ENCODE measurements at places on chromosomes 4 and X. TPM values are rescaled to one million over a fixed set of nuclear protein-coding genes. Genes with fewer than 3 reads are reported as not detected.

Gene CSAG3
- not detected for total RNA-seq

- H3K27me3 ChIP-seq, result peaks cover 47% of the 10 kb centered on the region
- H3K4me3 ChIP-seq, result no peak overlapping the region
- no peak for DNase-seq
- H3K4me1 ChIP-seq, result peaks cover 4% of the 10 kb centered on the region
- H3K27ac ChIP-seq, result no peak overlapping the region
Measured at GRCh38 chr4:80312124-80312523, 23.4 kb upstream of the CFAP299 start.

GRCh38 chr4:74391890-74392475, 27.0 kb downstream of the EREG start:
- no peak overlapping the region for H3K27ac ChIP-seq
- H3K27me3 ChIP-seq, result no peaks in the 10 kb centered on the region
- H3K4me1 ChIP-seq, result no peaks in the 10 kb centered on the region
- H3K4me3 ChIP-seq, result no peak overlapping the region
- DNase-seq, result no peak
- no peaks in the 10 kb centered on the region for H3K36me3 ChIP-seq

DNA sequence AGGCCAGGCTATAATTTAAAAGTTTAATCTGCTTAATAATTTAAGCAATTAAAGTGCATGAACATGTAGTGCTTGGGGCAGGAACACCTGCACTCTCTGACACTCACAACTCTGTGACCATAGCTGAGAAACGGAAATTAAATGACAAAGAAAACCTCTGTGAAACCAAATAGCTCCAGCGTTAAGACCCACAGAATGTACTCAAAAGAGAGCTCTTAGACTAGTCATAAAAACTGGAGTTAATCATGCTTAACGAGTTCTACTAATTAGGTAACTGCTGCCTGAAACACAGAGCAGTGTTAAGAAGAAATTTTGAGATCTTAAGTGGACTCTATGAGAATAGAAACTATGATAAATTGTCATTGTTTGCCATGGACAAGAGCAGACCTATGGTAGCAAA, 174.4 kb upstream of the SPIN4 start:
- H3K4me3 ChIP-seq, result no peak overlapping the region
- no peak overlapping the region for H3K27ac ChIP-seq
- H3K27me3 ChIP-seq, result no peaks in the 10 kb centered on the region
- H3K36me3 ChIP-seq, result peaks cover 5% of the 10 kb centered on the region
- H3K4me1 ChIP-seq, result no peaks in the 10 kb centered on the region

DNA sequence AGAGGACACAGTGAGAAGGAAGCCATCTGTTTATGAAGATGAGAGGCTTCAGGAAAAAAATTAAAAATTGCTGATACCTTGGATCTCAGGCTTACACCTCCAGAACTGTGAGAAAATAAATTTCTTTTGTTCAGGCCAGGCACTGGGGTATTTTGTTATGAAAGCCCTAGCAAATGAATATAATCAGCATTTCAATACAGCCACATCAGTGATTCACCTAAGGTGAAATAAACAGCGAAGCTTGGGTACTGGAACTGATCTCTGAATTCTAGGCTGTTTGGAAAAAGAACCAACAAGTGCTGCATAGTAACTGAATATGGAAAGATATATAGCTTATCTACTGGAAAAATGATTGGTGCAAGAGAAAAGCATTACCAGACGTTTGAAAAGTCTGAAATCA, 88.5 kb downstream of the PDS5A start:
- no peaks in the 10 kb centered on the region for H3K27me3 ChIP-seq
- peak overlapping the region; percentile 14 for H3K27ac ChIP-seq
- H3K4me1 ChIP-seq, result no peaks in the 10 kb centered on the region
- DNase-seq, result no peak
- H3K4me3 ChIP-seq, result no peak overlapping the region
- H3K36me3 ChIP-seq, result peaks cover 41% of the 10 kb centered on the region

DNA sequence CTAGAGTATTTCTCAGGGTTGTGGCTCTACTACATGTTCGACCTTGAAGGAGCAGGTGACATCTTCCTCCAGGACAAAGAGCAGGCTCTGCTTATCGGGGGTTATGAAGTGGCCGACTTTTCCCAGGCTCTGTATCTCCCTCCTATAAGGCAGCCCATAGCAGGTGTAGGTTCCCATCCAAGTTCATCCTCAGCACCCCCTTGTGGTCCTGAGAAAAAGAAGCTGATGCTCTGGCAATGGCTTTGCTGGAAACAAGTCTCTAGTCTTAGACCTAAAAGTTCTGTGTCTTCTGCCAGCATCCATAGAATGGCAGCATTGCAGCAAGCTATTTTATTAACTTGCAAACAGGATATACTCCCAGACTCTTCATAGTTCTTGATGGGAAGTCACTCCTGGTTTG, 836.6 kb upstream of the PRKX start:
- H3K4me3 ChIP-seq, result no peak overlapping the region
- H3K27ac ChIP-seq, result no peak overlapping the region
- H3K36me3 ChIP-seq, result no peaks in the 10 kb centered on the region
- H3K4me1 ChIP-seq, result peaks cover 6% of the 10 kb centered on the region

DNA sequence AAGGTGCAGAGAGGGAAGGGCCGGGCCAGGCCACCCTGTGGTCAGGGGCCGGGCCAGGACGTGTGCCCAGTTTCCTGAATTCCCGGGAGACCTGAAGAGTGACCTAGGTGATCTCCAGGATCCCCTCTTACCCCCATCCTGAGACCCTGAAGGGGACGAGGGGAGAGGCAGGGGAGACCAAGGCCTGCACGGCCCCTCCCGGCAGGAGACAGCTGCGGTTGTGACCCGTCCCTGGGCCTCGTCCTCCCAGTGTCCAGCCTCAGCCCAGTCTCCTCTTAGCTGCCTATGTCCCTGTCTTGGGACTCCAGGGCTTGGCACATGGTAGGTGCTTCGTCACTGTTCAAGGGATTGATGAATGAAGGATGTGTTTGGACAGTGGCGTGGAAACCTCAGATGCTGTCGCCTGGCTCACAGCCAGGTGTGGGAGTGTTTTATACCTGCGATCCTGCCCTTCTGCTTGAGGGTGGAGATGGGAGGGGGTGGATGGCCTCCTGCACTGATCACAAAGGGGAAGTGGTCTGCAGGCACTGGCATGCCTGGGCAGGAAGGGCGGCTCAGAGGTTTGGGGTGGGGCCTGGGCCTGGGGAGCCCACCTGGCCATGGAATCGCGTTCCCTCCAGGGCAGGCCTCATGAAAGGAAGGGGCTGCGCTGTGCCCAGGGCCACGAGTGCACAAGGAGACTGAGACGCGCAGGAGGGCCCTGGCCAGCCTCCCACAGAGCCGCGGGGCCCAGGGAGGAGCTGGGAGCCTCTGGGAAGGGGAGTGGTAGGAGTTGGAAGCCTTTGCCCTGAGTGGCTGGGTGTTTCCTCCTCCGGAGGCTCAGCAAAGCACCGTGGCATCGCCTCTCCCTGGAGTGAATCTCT, 6.9 kb downstream of the SH3TC1 start:
- H3K36me3 ChIP-seq, result no peaks in the 10 kb centered on the region
- H3K27me3 ChIP-seq, result peaks cover 2% of the 10 kb centered on the region
- DNase-seq, result no peak
- H3K27ac ChIP-seq, result no peak overlapping the region
- no peak overlapping the region for H3K4me3 ChIP-seq

DNA sequence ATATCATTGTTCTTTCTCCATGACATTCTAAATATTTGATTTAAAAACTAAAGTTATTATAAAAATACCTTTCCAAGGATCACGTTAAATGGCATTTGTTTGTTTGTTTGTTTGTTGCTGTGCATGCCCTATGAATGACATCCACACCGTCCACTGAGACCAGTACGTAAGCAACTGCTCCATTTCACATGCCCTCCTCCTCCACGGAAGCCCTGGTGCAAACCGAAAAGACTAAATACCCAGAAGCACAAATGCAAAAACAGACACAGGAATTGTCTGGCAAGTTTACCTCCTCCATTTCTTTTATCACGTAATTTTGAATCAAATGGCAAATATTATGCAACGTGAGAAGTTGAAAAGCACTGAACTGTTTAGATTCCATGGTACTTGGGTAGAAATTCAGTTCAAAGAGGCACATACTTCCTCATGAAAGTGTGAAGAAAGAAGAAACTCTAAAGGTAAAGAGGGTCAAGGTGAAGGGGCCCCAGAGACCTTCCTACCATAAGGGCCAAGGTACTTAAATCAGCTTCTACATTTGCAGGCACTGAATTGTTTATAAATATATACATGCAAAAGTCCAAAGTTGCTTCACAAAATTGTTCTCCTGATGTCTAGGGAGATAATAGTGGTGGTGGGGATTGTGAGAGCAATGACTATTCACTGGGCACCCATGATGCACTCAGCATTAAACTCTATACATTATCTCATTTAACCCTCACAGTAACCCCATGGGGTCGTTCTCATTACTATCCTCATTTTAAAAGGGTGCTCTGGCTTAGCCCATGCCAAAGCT, 23.4 kb downstream of the IRF2 start:
- no peak for DNase-seq
- no peak overlapping the region for H3K27ac ChIP-seq
- H3K4me1 ChIP-seq, result peaks cover 10% of the 10 kb centered on the region

DNA sequence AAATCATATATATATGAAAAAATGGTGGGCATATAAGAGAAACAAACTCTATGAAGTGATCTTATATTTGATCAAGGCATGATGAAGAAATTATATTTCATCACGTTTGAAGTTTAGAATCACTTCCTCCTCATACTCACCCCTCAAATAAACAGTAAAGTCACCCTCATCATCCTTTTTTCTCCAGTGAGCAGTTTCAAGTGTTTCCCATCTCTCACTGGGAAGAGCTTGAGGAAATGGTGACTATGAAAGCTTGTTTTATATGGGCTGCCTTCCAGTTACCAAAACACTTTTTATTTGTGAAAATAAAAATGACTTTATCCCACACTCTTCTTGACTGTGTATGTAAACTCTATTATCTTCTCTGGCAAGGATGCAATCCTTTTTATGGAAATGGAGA, 16.8 kb downstream of the PDLIM3 start:
- no peaks in the 10 kb centered on the region for H3K36me3 ChIP-seq
- H3K4me3 ChIP-seq, result no peak overlapping the region
- H3K4me1 ChIP-seq, result peaks cover 4% of the 10 kb centered on the region
- no peak overlapping the region for H3K27ac ChIP-seq

Gene TMPRSS11D
- total RNA-seq, result not detected

DNA sequence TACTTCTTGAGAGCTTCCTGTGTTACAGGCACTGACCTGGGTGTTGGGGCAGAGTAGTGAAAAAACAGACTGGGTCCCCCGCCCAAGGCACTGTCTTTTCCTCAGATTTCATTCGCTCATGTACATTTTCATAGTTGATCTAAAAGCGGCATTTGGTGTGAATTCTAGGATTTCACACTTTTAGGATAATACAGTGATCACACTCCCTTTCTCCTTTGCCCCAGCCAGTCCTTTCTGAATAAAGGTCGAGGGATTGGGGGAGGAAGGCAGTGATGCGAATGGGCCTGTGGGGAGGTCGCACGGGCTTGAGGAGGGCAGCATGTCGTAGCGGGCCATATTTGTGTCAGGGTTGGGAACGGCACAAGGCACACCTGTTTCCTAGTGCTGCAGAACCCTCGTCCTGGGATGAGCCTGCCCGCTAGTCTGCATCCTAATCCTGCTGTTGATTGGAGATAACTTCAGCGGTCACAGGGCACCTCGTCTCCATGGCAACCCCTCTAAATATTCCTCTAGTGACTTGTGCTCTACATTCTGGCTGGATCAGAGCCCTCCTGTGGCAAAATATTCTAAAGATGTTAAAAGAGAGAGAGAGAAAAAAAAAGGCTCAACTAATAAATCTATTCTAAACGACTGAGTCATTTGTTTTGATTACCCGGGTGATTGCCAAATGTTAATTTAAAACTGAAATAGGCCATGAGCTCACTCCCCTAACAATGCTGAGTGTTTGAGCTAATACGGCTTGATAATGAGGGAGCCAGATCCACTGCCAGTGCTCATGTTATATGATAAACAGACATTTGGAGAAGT, 21.8 kb downstream of the FHL1 start:
- no peak overlapping the region for H3K27ac ChIP-seq
- no peaks in the 10 kb centered on the region for H3K36me3 ChIP-seq
- H3K4me3 ChIP-seq, result no peak overlapping the region
- no peak for DNase-seq
- peaks cover 2% of the 10 kb centered on the region for H3K4me1 ChIP-seq

Gene OTC
- total RNA-seq, result 0.31 TPM

- no peak for DNase-seq
- no peak within 1 kb of the TSS for H3K4me3 ChIP-seq
- peaks cover 2% of the 10 kb centered on the region for H3K4me1 ChIP-seq
Measured at GRCh38 chr4:86848732-86849619, at the start of gene SLC10A6. Gene SLC10A6, minus strand, starts transcription at chr4:86849384. Its CDS starts 269 bp downstream, at chr4:86849115.

Gene ARHGEF9
- 20.4 TPM for total RNA-seq

DNA sequence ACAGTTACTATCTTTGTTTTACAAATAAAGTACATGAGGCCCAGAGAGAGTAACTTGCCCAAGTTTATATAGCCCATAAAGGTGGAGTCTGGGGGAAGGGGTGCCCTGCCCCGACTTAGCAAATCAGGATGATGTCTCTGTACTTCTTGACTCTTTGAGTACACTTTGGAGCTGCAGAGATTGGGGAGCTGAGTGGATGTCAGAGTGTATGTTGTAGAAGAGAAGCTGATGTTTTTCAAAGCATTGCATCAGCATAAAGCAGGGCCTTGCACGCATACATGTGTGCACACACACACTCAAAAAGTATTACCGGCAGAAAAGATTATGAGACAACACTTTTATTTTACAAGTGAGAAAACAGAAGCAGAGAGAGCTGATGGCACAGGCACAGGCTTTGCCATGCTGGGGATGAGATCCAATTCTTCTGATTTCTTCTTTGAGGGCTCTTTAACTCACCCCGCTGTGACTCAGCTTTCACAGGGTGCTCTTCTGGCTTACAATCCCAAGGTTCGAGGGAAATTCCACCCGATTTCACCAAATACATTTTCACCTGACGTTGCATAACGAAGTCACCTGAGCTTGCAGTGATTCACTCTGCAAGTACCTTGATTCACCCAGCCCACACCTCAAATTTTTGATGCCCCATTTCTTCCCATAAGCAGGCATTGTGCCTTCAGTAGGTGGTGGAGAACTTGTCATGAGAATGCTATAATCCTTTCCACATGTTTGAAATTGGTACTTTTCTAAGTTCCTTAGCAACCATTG, 292.8 kb upstream of the BOD1L1 start:
- H3K27me3 ChIP-seq, result peaks cover 6% of the 10 kb centered on the region
- no peak overlapping the region for H3K27ac ChIP-seq
- DNase-seq, result no peak
- H3K4me3 ChIP-seq, result no peak overlapping the region
- peaks cover 2% of the 10 kb centered on the region for H3K4me1 ChIP-seq
- no peaks in the 10 kb centered on the region for H3K36me3 ChIP-seq

Gene GAGE2A
- not detected for total RNA-seq

Gene DCHS2
- 0.43 TPM for total RNA-seq

Gene SATL1
- total RNA-seq, result 0.51 TPM

Gene SMIM20
- 41.2 TPM for total RNA-seq
